ENCODE measurements at places on chromosomes 2 and 18.

DNA sequence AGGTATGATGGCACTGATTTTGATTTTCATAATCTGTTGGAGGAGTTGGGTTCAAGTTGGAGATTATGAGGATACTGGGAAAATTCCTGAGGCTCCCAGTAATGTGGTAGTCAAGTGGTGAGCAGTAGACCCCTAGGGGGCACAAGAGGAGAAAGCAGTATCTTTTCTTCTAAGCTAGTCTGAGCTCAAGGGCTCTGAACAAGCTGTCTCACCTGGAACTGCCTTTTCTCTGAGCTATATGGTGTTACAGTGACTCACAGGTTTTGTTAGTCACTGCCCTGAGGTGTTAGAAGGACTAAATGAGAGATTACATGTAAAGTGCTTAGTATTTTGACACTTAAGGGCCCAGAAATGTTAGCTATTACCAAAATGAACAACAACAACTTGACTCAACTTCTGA lies 42.2 kb downstream of the CD302 start:
- no peak for DNase-seq

- DNase-seq, result no peak
These were observed 316.5 kb downstream of the SOX11 start for GRCh38 chr2:6008726-6009125.

DNA sequence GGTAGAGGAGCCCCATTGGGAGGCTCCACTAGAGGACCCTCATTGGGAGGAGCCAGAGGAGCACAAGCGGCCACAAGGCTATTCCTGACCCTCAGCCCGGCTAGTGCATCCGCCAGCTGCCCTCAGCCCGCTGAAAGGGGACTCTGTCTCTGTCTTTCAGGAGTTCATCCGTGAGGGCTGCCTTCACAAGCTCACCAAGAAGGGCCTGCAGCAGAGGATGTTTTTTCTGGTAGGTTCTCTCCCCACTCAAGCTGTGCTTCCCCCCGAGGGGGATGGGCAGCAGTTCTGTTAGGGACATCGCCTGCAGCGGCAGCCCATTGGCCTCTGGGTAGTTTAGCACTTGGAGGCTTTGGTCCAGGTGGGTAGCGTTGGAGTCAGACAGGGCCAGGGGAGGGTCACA lies 25.1 kb downstream of the STK25 start:
- no peak for DNase-seq

GRCh38 chr2:24754985-24755705 lies 38.0 kb downstream of the PTRHD1 start:
- no peak for DNase-seq

- DNase-seq, result no peak
These were observed 239.9 kb downstream of the CYRIA start for GRCh38 chr2:16425462-16426336.

DNA sequence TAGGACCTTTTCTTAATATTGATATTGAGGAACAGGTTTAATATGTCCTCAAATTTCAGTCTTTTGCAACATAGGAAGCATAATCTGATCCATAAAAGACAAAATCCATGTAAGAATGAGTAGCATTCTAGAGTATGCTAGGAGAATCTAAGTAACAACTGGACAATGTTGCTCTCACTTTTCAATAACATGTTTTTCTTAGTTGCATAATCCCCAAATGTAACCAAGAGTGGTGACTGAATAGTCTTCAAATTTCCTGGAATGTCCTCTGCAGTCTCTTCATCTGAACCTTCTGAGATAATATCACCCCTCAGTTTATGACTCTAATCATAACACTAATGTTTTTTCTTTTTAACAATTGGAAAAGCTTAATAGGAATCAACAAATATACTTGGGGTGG lies 110.0 kb upstream of the ZEB2 start:
- DNase-seq, result no peak

DNA sequence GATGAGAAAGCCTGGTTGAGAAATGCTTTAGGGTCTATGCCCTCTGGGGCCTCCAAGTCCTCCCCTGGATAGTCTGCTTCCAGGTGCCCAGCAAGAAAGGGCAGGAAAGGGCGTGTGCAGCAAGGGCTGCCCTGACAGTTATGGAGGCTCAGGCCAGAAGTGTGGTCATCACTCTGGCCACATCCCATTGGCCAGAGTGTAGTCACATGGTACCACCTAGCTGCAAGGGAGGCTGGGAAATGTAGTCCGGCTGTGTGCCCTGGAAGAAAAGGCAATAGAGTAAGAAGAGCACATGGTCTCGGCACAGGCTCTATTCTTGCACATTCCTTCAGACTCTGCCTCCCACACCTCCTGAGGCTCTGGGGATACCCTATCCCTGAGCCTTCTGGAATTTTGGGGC lies 35.7 kb downstream of the ODC1 start:
- DNase-seq, result no peak
